ENCODE measurements at places on chromosomes 13 and 19.

- DNase-seq = peak; percentile 69
These were observed 84.0 kb downstream of the MZT1 start for GRCh38 chr13:72643311-72643989.

DNA sequence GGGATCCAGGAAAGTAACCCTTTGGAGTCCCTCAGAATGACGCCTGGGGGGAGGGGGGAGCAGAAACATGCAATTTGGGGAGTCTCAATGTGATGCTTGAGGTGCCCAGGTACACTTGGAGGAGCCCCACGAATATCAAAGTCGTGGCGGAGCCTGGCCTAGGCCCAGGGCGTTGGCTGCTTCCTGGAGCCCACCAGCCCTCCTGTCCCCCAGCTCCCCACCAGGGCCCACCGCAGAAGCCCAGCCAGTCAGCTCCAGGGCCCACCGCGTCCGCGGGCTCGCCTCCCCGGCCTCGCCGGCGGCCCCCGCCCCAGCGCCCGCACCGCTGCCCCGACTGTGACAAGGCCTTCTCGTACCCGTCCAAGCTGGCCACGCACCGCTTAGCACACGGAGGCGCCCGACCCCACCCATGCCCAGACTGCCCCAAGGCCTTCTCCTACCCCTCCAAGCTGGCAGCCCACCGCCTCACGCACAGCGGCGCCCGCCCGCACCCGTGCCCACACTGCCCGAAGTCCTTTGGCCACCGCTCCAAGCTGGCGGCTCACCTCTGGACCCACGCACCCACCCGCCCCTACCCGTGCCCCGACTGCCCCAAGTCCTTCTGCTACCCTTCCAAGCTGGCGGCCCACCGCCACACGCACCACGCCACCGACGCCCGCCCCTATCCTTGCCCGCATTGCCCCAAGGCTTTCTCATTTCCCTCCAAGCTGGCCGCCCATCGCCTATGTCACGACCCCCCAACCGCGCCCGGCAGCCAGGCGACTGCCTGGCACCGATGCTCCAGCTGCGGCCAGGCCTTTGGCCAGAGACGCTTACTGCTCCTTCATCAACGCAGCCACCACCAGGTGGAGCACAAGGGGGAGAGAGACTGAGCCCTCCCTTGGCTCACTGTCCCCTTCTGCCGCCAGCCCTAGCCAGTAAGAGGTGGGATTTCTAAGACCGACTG lies 2.1 kb downstream of the ZNF575 start:
- DNase-seq = peak; percentile 73

DNA sequence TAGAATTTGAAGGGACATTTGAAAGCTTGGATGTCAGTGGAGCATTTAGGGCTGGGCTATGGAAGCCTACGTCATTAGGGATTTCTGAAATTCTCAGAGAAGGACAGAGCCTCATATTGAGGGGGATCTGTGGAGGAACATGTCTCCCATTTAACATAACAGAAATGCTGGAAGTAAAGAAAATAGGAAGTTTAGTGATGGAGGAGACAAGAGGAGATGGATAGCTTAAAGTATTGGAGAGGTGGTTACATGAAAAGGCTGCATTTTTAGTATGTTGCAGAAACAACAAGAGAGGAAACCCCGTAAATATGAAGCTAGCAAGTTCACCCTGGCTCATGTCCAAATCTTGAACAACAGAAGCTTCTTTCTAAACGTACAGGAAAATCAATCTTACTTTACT lies 24.4 kb downstream of the LIG4 start:
- no peak for DNase-seq

- no peak for DNase-seq
These were observed 7.8 kb downstream of the ZNF350 start for GRCh38 chr19:51978882-51979281.

DNA sequence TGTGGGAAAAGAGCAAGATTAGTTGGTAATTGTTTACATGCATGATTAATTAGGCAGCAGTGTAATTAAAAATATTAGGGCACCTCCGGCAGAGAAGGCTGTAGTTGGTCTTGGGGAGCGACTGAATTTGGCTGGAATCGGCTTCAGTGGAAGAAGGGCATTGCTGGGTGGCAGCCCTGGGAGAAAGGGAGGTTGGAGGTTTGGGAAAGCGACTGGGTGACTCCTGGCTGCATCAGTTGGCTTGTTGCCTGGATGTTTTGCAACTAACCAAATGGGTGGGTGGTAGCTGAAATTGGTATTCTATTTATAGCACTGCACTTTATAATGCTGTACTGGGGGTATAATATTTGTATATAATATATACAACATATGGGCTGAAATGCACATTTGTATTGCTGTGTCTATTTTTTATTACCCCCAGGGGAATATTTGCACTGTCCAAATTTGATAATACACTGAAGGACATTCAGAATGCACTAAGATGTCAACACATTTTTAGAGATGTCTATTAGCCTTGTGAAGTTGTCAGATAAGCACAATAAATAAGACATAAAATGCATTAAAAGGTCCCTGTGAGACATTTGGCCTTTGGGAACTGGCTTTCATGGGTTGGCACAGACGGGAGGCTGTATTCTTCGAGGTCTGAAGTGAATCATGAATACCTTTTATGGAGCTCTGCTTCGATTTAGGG lies 1.7 kb downstream of the B3GLCT start:
- DNase-seq = no peak

- no peak for DNase-seq
These were observed 6.4 kb downstream of the GNA15 start for GRCh38 chr19:3142292-3142670.

DNA sequence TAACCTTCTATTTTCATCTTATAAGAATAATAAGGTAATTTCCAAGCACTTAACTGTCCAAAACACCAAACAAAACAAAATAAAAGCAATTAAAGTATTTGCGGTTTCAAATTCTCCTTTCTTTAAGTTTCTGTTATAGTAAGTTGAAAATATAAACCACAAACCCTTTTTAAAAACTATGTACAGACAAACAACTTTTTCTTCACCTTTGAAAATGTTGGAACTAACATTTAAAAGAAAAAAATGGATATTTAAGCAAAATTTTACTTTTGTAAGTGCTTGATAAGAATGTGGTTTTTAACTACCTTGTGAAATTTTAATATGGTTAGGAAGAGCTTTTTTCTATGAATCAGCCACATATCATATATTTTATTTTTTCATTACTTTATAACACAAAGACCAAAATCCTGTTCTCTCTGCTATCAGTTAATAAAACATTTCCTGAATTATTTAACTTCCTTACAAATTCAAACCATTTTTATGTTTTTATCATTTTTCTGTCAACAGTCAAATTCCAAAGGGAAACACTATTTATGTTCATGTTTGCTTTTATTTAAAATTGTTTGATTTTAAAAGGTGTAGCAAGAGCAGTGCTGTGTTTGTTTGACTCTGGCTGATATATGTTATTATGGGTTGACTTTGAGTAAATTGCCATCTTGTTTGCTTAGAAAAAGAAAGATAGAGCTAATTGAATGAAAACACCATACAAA lies 554.1 kb upstream of the KLHL1 start:
- no peak for DNase-seq

DNA sequence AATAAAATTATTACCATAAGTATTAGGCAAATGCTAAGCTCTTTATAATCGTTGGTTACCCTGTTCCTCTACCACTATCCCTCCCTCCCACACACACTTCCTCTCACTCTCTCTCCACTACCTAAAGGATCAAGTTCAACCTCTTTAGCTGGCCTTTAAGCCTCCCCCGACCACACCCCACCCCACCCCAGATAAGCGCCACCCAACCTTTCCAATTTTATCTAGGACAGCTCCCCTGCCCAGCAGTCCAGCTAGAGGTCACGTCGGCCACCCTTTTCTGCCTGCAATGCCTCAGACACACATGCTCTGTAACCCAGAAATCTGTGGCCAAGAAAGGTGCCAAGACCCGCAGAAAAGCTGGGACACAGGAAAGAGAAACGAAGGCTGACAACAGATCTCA lies 1.1 kb downstream of the LYPD4 start:
- DNase-seq = no peak
